Nephron progenitor cell (in vitro differentiated cells): ENCODE measurements at places on chromosomes 11 and 22.

GRCh38 chr11:100575860-100576717 lies 111.0 kb upstream of the ARHGAP42 start:
- DNase-seq = peak; percentile 25

GRCh38 chr22:25134451-25134850 lies 65.2 kb upstream of the CRYBB3 start:
- DNase-seq = no peak

DNA sequence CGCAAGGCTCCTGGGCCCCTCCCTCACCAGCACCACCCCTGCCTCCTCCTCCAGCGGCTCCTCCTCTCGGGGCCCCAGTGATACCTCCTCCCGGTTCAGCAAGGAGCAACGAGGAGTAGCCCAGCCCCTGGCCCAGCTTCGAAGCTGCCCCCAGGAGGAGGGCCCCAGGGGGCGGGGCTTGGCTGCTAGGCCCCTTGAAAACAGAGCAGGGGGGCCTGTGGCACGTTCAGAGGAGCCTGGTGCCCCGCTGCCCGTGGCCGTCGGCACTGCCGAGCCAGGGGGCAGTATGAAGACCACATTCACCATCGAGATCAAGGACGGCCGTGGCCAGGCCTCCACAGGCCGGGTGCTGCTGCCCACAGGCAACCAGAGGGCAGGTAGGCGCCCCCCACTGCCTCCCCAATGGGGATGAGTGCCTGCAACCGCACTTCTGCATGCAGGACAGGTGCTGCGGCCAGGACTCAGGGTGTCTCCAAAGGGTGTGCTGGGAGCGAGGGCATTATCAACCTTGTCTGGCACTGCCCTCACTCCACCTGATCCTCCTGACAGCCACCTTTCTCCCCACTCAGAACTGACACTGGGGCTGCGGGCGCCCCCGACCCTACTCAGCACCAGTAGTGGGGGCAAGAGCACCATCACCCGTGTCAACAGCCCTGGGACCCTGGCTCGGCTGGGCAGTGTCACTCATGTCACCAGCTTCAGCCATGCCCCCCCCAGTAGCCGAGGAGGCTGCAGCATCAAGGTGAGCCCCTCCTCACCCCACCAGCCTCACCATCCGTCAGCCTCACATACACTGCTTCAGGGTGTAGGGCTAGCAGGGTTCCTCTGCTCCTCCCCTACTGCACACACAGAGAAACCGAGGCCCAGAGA lies 10.2 kb downstream of the SMTN start:
- no peak for DNase-seq

- DNase-seq = no peak
These were observed 61.5 kb downstream of the AAMDC start for GRCh38 chr11:77882396-77882795.

DNA sequence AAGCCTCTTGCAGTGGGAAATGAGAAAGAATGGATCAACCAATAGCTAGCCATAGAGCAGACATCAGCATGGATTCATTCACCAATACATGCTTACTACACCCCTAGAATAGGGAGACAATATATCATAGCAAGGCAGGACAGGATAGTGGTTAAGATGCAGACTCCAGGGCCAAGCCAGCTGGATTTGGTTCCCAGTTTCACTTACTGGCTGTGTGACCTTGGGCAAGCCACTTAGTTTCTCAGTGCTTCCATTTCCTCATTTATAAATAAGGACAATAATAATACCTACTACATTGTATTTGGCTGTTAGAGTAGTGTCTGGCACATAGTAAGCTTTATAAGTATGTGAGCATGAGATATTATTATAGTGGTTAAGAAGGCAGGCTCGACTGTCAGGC lies 7.1 kb downstream of the DCHS1 start:
- no peak for DNase-seq

- no peak for DNase-seq
These were observed 25.7 kb downstream of the CASP5 start for GRCh38 chr11:104997288-104997687.

GRCh38 chr11:72225411-72225951 lies 914 bp downstream of the INPPL1 start:
- no peak for DNase-seq

GRCh38 chr11:118115048-118115447 lies 28.3 kb upstream of the SMIM35 start:
- no peak for DNase-seq

DNA sequence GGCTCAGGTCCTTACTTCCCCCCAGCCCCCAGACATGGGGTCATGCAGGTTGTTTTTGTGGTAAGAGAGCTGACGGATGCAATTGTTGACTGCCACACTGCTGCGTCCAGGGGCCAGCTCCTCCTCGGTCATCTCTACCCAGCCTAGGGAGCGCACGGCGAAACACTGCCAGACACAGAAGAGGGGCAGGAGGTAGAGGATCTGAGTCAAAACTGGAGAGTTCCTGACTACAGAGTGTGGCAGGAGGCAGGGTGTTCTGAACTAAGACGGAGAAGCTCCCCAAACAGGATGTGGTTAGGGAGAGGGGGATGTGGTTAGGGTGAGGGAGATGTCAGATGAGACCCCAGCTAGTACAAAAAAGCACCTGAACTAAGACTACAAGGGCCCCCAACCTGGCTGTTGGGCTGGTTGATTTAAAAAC lies 12.3 kb downstream of the SMPD1 start:
- no peak for DNase-seq

- no peak for DNase-seq
These were observed 1200.5 kb downstream of the BRD1 start for GRCh38 chr22:48627203-48627602.

GRCh38 chr11:78689585-78690153 lies 115.0 kb upstream of the NARS2 start:
- DNase-seq = no peak

- DNase-seq = no peak
These were observed 68.5 kb upstream of the C11orf58 start for GRCh38 chr11:16669799-16670415.

DNA sequence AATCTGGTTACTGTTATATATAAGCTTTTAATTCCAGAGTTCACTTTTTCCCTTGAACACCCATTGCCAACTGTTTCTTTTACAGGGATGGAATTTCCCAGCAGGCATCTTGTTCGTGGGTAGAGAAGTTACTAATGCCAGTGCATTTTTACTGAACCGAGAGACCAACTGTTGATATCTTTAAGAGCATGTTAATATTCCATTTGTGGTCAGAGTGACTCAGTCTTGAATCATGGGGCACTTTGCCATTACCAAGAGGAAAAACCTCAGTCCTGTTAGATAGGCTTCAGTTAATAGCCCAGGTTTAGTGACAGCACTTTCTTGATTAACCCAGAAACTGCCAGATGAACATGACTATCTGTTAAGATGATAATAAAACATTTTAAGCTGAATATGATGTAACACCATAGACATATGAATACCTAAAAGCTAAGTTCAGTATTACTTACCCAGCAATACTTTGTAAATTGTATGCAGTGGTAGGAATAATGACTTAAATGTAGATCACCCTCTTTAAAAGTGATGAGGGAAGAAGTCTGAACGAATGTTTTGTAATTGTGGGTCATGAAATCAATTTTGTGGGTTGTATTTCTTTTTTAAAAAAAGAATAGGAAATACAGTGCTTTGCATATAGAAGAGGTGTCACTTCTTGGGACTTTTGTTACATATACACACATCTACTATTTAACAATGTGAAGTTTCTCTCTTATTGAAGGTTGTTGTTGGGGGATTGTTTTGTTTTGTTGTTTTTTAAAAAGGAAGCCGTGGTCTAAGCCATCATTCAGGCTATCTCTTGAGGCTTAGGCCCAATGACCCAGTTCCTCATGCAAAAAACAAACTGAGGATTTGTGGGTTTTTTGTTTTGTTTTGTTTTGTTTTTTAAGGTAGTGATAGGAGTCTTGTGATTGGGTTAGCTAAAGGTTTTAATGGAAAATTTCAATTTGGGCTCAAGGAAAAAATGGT lies 79.2 kb upstream of the GRIK4 start:
- DNase-seq = no peak

DNA sequence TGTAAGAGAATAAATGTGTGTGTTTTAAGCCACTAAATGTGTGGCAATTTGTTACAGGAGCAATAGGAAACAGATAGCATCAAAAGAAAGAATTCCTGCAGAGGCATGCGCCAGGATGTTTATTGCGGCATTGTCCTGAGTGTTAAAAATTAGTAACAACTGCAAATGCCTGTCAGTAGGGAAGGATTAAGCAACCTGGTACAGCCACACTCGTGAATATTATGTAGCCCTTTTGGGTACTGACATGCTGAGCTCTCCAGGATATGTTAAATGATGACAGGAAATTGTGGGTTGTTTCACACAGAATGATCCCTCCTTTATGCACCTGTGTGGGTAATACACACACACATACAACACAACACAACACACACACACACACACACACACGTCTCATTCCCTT lies 69.7 kb upstream of the MYOD1 start:
- no peak for DNase-seq

- no peak for DNase-seq
These were observed 28.0 kb downstream of the CHID1 start for GRCh38 chr11:882596-882995.

- no peak for DNase-seq
These were observed 29.5 kb upstream of the CARS1 start for GRCh38 chr11:3086671-3087150.

GRCh38 chr11:126383339-126384335 lies 28.2 kb downstream of the ST3GAL4 start:
- no peak for DNase-seq

- no peak for DNase-seq
These were observed 3.3 kb downstream of the RAB38 start for GRCh38 chr11:88171982-88172381.

- no peak for DNase-seq
These were observed 72.1 kb downstream of the ATXN10 start for GRCh38 chr22:45743687-45744086.

- no peak for DNase-seq
These were observed 12.7 kb upstream of the SPDYC start for GRCh38 chr11:65157336-65157735.

DNA sequence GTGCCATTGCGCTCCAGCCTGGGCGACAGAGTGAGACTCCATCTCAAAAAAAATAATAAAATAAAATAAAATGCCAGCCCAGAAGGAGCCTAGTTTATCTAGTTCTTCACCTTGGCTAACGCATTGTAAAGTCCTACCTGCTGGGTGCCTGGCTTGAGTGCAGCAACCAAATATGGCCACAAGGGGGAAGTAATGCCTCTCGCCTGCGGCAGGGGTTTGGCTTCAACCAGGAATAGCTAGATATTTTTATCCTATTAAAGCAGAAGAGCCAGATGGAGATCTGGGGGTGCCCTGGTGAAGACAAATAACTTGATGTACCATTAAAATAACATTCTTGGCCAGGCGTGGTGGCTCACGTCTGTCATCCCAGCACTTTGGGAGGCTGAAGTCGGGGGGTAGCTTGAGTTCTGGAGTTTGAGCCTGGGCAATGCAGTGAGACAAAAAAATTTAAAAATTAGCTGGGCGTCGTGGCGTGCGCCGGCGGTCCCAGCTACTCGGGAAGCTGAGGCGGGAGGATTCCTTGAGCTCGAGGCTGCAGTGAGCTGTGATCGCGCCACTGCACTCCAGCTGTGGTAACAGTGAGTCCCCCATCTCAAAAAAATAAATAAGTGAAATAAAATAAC lies 20.6 kb upstream of the PLEKHB1 start:
- peak; percentile 76 for DNase-seq

DNA sequence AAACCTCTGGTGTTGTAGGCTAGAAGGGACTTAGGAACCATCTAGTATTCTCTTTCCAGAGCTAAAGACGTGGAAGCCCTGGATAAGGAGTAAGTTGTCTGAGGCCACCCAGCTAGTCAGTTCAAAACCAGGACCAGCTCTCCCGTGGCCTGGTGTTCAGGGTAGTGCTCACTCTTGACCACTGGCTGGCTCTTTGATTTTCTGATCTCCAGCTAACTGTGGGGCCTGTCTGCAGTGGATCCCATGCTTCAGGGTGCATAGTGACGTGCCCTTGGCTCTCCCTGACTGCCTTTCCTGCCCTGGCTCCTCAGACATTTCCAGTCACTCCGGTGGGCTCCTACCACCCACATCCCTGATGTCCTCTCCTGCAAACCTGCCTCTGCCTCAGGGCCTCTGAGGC lies 1.3 kb downstream of the CLMP start:
- DNase-seq = no peak

GRCh38 chr11:14029440-14029839 lies 66.9 kb downstream of the SPON1 start:
- peak; percentile 14 for DNase-seq

- no peak for DNase-seq
These were observed 18.9 kb downstream of the MMP3 start for GRCh38 chr11:102824556-102824955.

GRCh38 chr11:33160587-33160986 lies 693 bp downstream of the CSTF3 start:
- no peak for DNase-seq

DNA sequence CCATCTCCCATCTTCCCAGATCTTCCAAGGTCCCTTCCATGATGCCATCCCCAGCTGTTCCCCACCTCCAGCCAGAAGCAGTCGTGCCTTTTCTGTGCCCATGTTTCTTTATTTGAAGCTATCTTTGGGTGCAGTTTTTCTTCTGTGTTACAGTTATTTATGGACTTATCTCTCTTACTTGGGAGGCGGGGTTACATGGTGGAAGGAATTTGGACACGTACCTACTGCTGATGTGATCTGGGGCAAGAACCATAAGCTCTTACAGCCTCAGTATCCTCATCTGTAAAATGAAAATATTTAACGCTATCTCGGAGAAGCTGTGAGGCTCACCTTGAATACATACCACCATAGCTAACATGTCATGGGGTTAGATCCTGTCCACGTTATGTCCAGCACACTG lies 98.9 kb downstream of the ZBTB16 start:
- no peak for DNase-seq

- no peak for DNase-seq
These were observed 121.5 kb downstream of the FAM76B start for GRCh38 chr11:95668131-95668530.

- no peak for DNase-seq
These were observed 17.3 kb downstream of the TRAF6 start for GRCh38 chr11:36492724-36493304.

- no peak for DNase-seq
These were observed 66.1 kb upstream of the CCDC179 start for GRCh38 chr11:22926341-22926740.

DNA sequence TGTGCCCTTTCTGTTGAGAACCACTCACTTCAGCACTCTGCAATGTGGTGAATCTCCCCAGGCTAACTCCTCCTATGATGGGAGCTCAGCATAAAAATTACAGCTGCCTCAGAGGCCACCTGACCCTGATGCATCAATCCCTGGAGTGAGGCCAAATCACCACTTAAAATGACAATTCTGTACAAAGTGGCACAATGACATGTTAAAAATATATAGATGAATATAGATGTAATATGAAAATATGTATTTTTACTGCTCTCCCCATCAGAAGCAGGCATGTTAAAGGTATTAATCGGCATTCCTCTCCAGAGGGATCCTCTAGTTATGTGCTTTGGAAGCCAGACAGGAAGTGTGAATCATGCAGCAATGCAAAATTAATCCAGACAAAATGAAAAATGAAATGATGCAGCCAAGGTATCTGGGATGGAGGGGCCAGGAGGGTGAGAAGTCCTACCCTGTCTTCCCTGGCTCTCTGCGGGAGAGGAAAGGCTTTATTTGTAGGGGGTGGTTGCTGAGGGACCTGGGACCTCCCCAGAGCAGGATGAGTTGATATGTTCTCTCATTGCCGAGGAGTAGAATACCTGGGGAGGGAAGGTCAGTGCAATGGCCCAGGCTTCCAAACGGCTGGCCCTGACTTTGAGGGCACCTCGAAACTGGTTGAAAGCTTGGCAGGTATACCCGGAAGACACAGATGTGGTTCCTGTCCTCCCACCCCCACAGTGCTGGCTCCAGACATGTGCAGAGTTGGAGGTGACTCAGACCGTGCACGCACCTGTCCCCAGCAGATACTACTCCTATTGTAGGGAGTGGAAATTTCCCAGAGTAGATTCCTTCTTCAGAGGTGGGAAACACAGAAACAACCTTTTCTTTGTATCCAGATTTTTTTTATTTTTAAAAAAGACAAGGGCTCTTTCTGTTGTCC lies 347.9 kb upstream of the NCAM1 start:
- DNase-seq = no peak
